Activated gamma-delta T cell treated with Interleukin-2 at 50 U/mL for 16 hours (primary cell): ENCODE measurements at places on chromosomes 16 and 17.

- DNase-seq = peak; percentile 5
These were observed 765 bp downstream of the MYO18A start for GRCh38 chr17:29179232-29180033.

DNA sequence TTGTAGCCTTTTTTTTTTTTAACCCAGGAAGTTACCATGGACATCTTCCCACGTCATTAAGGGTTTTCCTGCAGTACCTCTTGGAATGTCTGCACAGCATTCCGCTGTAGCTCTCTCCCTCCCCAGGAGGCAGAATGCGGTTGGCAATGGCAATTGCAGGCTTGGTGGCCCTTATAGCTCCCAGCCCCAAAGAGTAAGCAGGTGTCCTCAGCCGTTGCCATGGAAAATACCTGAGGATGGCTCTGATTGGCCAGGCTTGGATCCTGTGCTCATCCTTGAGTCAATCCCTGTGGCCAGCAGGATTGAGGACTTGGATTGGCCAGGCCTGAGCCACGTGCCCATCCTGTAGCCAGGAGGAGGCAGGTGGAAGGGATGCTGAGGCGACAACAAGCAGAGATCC lies 15.5 kb upstream of the TIMP2 start:
- no peak for DNase-seq

DNA sequence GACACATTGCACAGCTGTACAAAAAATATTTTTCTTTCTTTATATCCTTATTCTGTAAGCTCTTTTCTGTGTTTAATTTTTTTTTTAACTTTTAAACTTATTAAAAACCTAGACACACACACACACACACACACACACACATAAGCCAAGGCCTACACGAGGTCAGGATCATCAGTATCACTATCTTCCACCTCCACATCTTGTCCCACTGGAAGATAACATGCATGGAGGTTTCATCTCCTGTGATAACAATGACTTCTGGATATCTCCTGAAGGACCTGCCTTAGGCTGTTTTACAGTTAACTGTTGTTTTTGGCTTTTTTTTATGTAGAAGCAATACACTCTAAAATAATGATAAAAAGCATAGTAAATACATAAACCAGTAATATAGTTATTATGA lies 71.2 kb downstream of the TNRC6C start:
- DNase-seq = no peak

GRCh38 chr17:2883544-2884213 lies 87.4 kb downstream of the RAP1GAP2 start:
- no peak for DNase-seq

- DNase-seq = no peak
These were observed 88.5 kb upstream of the IRX3 start for GRCh38 chr16:54375071-54375470.

- no peak for DNase-seq
These were observed 103.7 kb downstream of the GRIN2A start for GRCh38 chr16:10078541-10078949.
